ENCODE measurements at places on chromosomes 3 and 15.

GRCh38 chr15:42121682-42122081 lies 27.3 kb upstream of the PLA2G4D start:
- no peak for DNase-seq

GRCh38 chr15:38225381-38225780 lies 27.3 kb upstream of the SPRED1 start:
- DNase-seq, result no peak

GRCh38 chr15:76431971-76432370 lies 95.4 kb downstream of the ISL2 start:
- peak; percentile 37 for DNase-seq

- no peak for DNase-seq
Measured at GRCh38 chr15:101376615-101377395, 81.8 kb upstream of the SNRPA1 start.

- DNase-seq, result peak; percentile 30
Measured at GRCh38 chr3:113966172-113966571, 18.4 kb downstream of the ZDHHC23 start.

- no peak for DNase-seq
Measured at GRCh38 chr3:13620281-13620680, 71.4 kb downstream of the FBLN2 start.

DNA sequence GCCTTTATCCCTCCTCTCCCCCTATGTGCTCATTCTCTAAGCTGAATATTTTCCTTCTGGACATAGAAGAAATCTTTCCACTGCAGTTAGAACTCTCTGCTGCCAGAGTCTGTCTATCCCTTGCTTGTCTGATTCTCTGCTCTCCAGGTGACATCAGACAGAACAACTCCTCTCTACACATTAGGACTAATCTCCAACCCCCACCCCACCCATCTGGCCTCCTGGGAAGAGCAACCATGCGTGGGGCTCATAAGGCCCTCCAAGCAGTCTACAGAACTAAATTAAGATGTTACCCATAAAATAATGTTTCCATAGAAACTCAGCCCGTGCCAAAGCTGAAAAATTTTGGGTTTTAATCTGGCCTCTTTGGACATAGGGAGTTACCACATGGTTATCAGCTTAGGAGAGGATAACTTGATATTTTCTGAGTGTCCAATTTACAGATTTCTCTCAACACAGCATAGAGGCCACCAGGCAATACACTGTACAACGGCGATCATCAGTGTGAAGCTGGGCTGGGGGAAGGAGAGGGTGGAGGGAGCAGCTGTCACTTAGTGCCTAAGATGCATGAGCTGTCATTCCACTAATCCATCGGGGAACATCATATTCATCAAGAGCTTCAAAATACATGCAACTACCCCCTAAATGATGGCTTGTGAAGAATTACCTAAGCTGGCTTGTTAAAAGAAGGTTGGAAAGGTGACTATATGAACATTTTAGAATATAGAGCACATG lies 199.4 kb downstream of the CLSTN2 start:
- no peak for DNase-seq

DNA sequence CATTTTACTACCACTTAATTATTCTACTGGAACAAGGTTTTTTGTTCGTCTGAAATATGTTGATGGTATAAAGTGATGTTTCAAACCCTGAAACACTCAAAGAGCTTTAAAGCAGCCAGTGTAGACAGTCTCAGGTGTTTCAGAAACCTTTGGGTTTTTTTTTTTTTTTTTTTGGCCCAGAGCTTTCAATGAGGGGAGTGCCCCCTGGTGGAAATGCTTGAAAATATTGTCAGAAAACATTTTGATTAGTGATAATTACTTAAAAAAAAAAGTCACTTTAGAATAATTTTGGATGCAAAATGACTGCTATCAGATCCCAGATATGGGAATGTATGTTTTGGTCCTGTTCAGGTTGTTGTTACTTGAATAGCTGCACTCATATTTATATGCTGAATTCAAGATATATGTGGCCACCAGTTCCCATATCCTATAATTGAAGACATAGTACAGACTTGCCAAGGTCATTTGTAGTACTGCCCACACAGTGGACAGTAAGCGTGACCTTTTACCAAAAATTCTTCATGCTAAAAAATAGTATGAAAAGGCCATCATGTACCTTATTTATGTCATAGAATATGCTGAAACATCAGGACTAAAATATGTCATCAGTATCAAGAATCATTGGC lies 35.9 kb downstream of the SATB1 start:
- DNase-seq, result no peak

DNA sequence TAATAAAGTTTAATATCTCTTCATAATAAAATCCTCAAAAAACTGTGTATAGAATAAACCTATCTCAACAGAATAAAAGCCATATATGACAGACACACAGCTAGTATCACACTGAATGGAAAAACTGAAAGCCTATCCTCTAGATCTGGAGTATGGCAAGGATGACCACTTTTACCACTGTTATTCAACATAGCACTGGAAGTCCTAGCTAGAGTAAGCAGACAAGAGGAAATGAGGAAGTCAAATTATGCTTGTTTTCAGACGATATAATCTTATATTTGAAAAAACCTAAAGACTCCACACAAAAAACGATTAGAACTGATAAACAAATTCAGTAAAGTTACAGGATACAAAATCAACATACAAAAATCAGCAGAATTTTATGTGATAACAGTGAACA lies 57.4 kb upstream of the DIPK2A start:
- no peak for DNase-seq

DNA sequence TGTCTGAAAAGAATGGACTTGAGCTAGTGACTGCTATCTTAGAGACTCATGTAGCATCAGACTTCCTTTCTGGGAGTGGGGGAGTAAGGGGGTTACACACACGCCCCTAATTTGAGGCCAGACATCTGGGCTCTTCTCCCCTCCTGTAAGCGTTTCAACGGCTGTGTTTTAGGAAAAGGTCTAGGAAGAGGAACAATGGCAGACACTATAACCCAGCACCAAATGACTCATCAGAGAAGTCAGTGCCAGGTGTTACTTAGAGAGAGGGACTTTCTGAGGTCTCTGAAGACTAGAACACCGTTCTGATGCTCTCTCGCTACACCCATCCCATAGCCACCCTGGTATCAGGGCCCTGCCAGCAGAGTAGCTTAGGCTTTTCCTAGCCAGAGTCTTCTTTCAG lies 65.5 kb downstream of the SSUH2 start:
- no peak for DNase-seq

DNA sequence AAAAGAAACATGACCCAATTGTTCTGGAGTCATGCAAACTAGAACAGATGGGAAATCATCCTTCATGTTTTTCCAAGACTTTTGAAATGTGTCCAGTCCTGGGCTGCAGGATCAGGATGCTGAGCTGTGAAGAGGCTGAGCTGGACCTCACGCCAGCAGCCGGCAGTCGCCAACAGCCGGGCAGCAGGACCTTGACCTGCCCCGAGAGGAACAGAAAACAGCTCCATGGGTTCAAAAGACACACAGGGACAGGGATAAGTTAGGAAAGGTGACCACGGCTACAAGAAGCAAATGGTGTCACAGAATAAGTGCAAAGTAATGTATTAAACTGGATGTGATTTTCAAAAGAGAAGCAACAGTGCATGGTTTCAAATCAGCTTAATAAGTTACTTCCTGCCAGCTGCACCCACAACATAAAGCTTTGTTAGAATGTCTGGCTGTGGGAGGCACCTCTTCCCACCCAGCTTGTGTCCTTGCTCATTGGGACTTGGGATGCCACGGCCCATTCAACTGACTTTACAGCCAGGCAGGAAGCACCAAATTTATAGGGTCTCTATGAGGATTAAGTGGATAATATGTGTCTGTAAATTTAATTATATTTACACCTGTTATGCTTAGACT lies 266.4 kb downstream of the GABRG3 start:
- no peak for DNase-seq

DNA sequence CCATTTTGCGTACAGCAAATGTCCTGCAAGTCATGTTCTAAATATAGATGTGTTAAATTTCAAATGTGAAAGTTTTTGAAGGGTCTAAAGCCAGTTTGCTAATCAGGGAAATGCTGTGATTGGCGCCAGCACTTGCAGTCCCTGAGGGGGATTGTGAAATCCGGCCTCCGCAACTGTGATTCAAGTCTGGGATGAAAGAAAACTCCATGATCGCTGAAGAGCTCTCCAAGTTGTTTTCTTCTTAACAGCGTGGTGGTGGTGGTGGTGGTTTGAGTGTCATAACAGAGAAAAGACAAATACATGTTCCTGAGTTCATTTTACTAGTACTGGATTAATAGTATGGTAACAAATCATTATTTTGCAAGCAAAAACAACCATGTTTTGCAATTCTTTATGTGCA lies 51.8 kb downstream of the MITF start:
- no peak for DNase-seq

- no peak for DNase-seq
Measured at GRCh38 chr15:91319371-91320059, 219.5 kb downstream of the SV2B start.

DNA sequence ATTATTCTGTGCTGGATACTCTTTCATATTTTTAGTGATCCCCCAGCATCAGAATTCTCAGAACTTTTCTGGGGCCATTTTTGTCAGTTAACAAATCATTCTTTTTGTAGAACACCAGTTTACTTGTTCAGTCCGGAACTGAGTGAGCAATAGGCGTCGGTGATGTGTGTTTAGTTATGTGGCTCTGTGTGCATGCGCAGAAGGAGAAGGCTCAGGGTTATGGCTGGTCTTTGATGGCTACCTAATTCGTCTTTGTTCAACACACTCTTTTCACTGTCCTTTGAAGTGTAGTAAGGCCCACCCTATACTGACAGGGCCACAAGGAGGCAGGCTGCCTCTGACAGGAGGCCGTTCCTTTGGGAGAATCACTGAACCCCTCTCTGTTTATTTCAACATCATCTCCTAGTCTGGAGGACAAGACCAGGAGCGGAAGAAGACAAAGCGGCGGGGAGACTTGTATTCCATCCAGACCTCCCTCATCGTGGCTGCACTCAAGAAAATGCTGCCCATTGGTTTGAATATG lies 158.2 kb upstream of the CHRM5 start:
- no peak for DNase-seq

- DNase-seq, result peak; percentile 69
Measured at GRCh38 chr15:65082303-65082953, 5.9 kb downstream of the KBTBD13 start.

DNA sequence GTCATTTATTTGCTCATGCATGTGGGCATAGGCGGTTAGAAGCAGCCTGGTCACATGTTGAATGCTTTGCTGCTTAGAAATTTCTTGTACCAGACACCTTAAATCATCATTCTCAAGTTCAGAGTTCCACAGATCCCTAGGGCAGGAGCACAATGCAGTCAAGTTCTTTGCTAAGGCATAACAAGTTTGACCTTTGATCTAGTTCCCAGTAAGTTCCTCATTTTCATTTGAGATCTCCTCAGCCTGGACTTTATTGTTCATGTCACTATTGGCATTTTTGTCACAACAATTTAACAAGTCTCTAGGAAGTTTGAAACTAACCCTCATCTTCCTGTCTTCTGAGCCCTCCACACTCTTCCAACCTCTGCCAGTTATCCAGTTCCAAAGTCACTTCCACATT lies 22.8 kb downstream of the HGD start:
- no peak for DNase-seq

DNA sequence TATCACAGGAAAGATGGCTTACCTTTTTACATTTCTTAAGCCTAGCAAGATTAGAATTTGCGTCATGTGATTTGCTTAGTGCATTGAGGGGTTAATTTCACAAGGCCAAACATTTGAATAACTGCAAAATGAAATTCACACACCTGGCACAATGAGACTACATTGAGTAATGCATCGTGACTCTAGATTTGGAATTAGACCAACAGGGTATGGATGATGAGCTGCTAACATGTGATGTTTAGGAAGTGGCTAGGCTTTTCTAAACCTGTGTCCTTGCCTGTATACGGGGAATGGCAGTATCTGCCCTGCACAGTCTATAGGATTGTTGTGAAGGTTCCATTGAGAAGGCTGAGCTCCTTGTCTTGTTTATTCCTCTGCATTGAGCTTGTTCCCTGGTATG lies 160.1 kb downstream of the MFSD1 start:
- DNase-seq, result peak; percentile 11

GRCh38 chr3:57961828-57962447 lies 46.3 kb upstream of the FLNB start:
- no peak for DNase-seq

DNA sequence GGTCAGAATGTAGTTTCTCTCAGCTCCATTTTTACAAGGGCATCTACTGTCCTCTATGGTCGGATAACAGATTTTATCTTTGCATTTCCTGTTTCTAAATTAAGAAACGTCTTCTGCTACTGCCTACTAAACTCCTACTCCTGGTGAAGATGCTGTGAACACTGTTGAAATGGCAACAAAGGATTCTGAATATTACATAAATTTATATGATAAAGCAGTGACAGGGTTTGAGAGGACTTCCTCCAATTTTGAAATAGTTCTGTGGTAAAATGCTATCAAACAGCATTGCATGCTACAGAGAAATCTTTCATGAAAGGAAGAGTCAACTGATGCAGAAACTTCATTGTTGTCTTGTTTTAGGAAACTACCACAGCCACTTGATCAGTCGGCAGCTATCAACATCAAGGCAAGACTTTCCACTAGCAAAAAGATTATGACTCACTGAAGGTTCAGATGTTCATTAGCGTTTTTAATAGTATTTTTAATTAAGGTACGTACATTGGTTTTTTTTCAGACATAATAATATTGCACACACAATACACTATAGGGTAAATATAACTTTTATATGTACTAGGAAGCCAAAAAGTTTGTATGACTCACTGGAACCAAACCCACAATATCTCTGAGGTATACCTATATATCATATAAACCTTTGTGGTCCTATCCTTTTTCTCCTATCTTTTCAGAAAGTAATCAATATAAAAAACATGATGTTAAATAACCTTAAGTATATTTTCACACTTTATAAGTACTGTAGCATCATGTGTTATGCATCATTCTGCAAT lies 156.1 kb downstream of the STAG1 start:
- no peak for DNase-seq

- no peak for DNase-seq
Measured at GRCh38 chr3:102400142-102400541, 34.7 kb upstream of the ZPLD1 start.

DNA sequence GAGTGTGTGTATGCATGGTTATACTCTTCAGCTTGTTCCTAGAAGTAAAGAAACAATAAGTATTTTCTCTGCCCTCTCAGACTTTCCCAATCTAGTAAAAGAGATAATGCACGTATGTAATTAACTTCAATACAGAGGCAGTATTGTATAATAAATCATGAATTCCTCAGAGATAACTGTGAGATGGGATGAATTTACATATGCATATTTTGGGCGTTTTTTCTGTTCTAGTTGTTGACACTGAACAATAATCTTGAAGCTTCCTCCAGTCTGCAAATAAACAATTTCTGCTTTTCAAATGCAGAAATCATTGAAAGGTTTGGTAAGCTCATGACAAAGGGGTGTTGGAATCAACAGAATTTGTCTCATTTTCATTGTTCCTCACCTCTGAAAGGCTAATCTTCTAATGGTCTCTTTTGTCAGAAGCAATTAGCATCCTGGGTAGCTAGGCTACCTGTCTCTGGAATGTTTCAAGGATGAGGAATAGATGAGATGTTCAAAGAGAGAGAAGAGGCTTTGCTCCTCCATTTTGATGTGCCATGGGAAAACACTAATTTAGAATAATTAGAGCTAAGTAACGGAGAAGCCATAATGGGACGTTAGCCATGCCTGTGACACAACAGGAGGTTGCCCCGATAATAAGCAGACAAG lies 43.3 kb upstream of the SIAH2 start:
- peak; percentile 38 for DNase-seq

- DNase-seq, result no peak
Measured at GRCh38 chr3:161042023-161042501, 63.1 kb downstream of the B3GALNT1 start.

GRCh38 chr3:4597208-4597985 lies 104.2 kb downstream of the ITPR1 start:
- no peak for DNase-seq

GRCh38 chr3:155342344-155342743 lies 48.9 kb upstream of the STRIT1 start:
- peak; percentile 24 for DNase-seq

All from iPS-NIHi11 (cell line).